Fibroblast of skin of left quadriceps (primary cell): ENCODE measurements at places on chromosomes 3 and 15.

DNA sequence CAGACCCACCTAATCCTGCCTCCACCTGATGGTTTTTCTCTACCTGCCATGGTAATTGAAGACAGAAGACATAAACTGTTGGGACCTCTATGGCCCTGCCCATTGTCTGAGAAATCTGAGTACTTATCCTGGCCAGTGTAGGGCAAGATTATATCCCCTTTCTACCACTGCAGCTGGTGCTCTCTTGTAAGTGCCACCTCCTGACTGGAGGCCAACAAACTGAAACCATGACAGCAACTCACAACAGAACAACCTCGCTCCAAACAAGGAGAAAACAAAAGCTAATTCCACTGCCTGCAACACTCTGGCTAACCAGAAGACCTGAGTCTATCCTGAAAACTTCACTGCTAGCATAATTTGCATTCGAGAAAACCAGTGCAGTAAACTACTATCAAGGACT lies 82.9 kb downstream of the CLDN1 start:
- DNase-seq, result no peak

DNA sequence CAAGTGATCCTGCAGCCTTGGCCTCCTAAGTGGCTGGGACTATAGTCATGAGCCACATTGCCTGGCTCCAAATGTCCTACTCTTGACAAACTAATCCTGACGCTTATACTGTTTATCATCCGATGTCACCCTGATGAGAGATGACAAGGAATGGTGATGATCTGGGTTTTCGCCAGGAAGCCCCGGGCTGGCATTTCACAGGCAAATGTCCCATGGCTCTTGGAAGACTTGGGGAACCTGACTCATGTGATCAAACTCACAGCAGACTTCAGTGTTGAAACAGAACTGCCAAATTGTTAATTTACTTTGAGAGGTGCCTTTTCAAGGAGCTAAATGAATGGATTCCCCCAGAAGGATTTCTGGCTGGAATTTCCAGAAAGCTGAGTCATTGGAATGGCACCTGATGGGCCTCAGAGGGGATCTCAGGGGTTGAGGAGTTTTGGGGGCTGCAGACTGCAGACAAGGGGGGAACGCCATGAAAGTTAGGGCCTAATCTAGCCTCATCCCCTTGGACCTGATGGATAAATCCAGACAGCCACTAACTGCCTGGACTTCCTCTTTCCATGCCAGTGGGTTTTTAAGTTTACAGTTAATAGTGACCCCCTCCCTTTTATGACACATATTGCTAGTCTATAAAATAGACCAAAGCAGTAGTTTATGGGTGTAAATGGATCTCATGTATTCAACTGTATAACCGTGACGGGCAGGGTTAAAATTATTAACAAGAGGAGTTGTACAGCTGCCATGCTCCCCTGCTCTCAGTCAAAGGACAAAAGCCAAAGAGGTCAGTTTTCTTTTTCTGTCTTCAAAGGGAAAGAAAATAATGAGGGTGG lies 146.6 kb downstream of the CHSY1 start:
- DNase-seq, result no peak

- no peak for DNase-seq
Observed at GRCh38 chr3:38170722-38171121, 5.4 kb downstream of the OXSR1 start.

DNA sequence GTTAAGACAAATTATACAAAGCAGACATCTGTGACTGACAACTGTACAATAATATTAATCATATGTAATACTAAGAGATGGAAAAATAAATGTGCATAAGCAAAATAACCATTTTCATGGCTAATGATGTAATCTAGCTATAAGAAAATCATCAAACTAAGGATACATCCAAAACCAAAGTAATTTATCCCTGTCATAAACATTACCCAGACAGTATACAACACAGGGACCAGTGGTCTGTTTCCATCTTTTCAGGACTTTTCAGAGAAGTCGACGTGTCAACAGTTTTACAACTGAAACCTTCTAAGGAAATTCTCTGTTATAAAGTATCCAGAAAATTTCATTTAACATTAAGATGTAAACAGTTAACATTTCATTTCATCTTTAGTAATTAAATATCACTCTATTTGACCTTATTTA lies 11.0 kb downstream of the THBS1 start:
- DNase-seq, result peak; percentile 18

- no peak for DNase-seq
Observed at GRCh38 chr3:45365060-45365459, 23.3 kb upstream of the LARS2 start.

DNA sequence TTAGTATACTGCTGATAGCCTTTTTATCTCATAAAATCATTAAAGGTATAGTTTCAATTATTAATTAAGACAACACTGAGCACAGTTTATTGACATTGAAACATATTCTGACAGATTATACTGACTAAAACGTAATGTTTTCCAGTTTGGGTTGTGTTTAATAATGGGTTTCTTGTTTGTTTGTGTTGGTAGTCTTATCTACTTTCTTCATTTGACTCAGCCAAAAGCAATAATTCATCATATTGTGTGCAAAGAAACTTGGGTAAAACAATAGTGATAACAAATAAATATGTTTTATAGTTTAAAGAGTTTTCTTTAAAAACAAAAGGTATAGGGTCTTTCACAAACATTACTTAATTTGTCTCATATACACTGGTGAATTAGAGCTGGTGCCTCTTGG lies 629.2 kb upstream of the AGTR1 start:
- DNase-seq, result no peak

GRCh38 chr3:128004661-128005060 lies 47.6 kb upstream of the SEC61A1 start:
- no peak for DNase-seq

GRCh38 chr3:39177708-39178332 lies 14.6 kb downstream of the XIRP1 start:
- DNase-seq, result peak; percentile 92

DNA sequence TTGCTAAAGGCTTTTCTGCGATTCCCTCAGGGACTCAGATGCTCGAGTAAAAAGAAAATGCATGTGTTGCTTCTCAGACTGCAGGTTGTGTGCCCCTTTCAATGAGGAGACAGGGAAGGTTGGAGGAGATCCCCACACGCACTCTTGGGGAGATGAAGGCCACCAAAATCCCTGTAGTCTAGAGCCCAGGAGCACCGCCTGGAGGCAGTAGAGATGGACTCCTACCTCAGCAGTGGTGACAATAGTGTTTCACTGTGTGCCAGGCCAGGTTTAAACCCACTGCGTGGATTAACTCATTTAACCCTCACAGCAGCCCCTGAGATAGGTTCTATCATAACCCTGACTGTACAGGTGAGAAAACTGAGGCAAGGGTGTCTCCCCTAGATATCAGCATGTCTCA lies 15.2 kb downstream of the MEGF11 start:
- no peak for DNase-seq

- no peak for DNase-seq
Observed at GRCh38 chr15:78675617-78676360, 34.8 kb upstream of the CHRNB4 start.

GRCh38 chr3:184651904-184652303 lies 60.0 kb downstream of the MAGEF1 start:
- DNase-seq, result no peak

DNA sequence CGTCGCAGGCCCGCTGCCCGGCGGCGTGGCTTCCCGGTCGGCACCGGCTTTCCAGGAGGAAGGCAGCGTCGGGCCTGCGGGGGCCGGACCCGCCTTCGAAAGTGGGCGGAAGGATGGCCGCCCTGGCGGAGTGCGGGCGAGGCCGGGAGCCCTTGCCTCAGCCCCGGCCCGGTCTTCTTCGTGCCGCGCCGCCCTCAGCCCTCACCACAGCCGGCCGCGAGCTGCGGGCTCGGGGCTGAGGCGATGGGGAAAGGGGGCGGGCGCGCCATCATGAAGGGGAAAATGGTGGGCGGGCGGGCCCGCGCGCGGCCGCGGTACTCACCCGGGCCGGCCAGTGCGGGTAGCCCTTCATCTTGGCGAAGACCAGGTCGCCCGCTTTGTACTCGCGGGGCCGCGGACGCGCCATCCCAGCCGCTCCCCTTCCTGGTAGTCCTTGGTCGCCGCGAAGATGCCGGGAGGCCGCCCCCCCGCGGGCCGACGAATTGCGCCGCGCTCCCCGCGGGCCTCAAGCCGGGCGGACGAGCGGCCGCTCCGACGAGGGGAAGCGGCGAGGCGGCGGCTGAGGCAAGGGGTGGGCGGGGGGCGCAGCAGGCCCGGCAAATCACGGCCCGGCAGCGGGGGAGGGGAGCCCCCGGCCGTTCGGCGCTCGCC lies 489 bp downstream of the HDGFL3 start:
- DNase-seq, result peak; percentile 12

DNA sequence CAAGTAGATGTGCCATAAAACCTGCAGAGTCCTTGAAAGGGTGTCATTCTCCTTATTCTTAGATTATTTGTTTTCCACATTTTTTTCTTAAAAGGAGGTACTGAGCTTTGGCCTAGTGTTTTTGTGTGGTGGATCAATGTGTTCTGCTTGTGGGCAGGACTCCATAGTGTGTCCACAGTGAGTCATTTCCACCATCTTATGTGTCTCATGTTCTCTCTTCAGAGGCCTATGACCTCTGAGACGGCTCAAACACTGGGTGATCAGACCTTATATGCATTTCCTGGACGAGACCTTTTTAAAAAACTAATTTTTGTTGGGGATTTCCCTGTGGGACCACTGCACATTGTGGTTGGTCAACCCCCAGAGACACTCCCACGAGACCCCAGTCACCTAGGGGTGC lies 93.4 kb downstream of the CHCHD4 start:
- DNase-seq, result no peak

DNA sequence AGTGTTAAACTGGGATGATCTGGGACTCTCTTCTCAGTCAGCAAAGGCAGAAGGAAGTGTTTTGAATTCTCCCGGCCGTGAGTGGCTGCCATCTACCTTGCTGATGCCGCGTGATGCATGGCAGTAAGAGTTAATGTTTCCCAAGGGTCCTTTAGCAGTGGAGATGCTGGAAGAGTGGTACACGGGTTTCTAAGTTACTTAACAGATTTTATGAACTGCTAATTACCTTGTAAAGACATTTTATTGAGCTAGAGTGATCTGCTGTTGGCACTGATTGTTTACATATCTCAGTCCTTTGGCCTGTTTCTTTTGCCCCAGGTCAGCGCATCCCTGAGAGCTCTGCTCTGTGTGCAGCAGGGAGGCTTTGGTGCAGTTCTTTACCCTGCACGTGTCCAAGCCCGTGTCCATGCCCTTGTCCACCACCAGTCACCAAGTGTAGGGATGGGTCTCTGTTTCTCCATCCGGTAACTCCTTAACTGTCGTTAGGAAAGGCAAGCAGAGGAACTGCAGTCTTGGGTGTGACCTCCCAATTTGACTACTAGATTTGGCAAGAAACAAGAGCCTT lies 172.3 kb downstream of the SLCO3A1 start:
- no peak for DNase-seq

GRCh38 chr3:30333903-30334302 lies 272.5 kb upstream of the TGFBR2 start:
- DNase-seq, result no peak

- DNase-seq, result no peak
Observed at GRCh38 chr3:81723732-81724313, 37.6 kb downstream of the GBE1 start.

DNA sequence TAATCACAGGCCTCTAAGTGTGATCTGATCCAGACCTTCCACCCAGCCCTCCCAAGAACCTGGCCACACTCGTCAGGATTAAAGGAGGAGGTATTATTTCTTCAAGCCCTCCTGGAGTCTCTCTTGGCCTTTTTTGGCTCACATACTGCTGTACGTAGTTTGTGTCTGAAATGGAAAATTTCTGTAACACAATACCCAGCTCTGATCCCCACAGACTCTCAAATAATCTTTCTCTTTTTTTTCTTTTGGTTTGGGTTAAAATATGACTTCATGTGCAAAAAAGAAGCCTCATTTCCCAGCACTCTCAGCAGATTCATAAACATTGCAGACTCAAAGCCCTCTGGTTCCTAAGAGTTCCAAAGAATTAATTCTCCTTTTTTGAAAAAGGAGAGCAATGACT lies 96.5 kb upstream of the PHLDB2 start:
- DNase-seq, result no peak

DNA sequence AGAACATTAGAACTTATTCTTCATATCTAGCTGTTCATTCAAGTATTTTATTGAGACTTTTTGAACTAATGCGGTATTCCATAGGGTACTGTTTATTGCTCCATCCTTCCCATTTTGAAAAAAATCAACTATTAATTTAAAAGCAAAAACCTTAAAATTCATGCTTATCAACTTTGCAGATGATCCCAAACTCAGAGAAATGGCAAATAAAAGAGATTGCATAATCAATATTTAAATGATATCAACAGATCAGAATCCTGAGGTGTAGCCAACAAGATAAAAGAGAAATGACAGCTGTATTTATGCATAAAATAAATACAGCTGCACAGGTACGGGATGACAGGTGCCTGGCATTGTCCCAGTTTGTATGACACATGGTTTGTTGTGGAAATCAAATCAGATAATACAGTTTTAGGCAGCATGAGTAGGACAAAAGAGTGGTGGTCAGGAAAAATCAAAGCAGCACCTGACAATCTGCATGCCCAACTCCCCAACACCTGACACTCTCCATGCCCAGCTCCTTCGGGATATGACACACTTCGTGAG lies 42.4 kb upstream of the CMTM8 start:
- DNase-seq, result no peak

DNA sequence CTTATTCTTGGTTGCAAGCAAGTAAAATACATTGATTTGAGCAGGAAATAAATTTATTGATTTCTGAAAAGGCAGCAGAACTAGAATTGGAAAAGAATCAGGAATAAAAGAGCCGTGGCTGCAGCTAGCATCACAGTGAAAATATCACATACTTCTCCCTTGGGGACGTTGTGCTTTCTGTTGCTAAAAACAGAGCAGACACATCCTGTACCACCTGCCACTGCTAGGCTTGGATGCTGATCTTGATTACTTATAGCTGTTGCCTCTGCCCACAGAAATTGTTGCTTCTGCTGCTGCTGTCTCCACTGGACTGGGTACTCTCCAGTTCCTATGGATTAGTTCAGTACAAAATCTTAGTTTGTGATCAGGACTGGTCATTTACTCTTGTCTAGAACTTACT lies 283.8 kb downstream of the C3orf38 start:
- no peak for DNase-seq

- peak; percentile 63 for DNase-seq
Observed at GRCh38 chr15:64623347-64623996, 151.9 kb downstream of the RBPMS2 start.

DNA sequence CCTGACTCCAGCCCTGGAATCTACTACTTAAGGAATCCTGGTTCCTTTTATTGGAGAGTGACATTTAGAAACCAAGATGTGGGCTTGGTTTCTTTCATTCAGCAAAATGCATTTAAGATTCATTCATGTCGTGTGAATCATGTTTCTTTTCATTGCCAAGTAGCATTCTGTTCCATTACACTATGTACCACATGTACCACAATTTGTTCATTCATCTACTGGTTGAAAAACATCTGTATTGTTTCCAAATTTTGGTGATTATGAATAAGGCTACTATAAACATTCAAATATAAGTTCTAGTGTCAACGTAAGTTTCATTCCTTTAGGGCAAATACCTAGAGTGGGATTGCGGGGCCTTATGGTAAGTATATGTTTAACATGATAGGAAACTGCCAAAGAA lies 264.2 kb downstream of the VPS13C start:
- peak; percentile 7 for DNase-seq
